ENCODE measurements at places on chromosomes 2 and 18.

- DNase-seq = no peak
Observed at GRCh38 chr2:120747281-120747680, 11.6 kb downstream of the GLI2 start.

DNA sequence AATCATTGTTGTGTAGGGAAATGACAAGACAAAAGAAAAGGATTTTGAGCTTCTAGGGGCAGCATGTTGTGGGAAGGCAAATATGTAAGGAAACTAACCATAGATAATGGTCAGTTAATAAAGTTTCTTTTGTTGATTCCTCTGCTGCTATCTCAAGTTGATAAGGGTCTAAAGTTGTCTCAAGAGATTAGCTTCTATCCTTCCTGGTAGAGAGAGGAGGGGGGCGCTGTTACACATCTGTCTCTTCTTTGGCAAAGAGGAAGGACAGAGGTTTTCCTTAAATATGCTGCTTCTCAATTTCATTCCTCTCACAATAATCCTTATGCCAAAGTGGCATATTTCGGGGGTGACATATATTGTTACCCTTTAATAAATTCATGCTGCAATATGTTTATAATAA lies 944.0 kb downstream of the DPP10 start:
- DNase-seq = no peak

GRCh38 chr2:73215254-73215653 lies 1.2 kb downstream of the SMYD5 start:
- DNase-seq = no peak

DNA sequence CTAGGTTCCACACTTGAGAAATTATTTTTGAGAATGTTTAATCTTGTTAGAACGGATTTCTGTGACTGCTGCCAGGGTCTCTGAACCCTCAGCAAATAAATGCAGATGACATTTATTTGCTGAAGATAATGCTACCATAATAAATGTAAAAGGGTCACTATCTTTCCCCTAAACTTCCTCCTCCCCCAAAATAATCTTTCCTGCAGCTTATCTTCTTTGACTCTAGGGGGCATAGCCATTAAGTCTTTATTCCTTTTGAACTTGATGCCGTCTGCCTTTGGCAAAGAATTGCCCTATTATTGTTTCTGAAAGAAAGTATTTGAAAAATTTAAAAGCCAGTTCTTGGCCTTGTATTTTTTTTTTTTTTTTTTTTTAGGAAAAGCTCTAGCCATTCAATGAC lies 63.6 kb upstream of the ACSL3 start:
- DNase-seq = no peak

DNA sequence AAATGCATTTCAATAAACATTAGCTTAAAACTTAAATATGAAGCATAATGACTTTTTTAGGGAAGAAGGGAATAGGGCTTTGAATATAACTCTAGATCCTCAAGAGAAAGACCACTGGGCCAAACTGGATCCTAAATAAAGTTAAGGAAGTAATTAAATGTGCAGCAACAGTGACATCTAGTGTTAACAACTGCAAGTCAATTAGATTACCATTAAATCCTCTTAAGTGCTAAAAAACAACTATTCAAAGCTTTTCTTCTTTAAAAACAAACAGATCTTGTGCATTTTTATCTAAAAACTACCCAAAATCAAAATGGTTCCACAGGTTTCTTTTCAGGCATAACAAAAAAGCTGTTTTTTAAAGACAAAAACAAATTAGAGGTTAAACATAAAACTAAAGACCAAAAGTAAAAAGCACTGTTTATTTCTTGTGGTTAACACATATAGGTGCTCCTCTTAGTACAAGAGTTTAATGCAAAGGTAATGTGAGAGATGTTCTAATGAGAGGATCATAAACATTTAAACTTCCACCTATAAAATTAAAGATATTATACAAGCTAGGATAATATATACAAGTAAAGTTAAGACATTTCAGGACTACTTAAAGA lies 111.4 kb downstream of the THADA start:
- DNase-seq = peak; percentile 75

DNA sequence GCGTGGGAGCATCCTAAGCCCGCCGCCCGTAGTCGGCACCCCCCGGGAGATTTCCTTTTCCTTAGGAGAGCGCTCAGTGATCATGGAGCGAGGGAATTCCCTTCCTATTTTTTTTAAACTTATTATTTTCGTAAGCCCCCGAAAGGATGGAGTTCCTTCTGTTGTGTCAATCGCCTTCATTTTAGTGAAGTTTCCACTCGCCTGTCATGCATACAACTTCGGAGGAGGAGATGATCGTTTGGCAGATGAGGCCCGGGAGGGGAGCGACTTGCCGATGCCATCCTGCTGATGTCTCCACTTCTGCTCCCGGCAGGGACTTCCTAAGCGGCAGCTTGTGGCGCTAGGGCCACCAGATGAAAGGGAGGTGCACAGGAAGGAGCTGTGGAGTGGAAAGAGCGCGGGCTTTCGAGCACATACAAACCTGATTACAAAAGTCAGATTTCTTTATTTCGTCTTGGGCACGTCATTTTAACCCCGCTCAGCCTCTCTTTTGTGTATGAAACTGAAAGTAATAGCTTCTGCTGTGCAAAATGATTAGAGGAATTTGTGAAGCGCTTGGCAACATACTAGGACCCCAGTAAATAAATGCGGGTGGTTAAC lies at the start of gene ADGRF3:
Gene ADGRF3 (minus strand): TSS at position 336 of the 600 bp plus-strand sequence. CDS start 555 bp downstream, outside the sequence.
- peak; percentile 63 for DNase-seq

DNA sequence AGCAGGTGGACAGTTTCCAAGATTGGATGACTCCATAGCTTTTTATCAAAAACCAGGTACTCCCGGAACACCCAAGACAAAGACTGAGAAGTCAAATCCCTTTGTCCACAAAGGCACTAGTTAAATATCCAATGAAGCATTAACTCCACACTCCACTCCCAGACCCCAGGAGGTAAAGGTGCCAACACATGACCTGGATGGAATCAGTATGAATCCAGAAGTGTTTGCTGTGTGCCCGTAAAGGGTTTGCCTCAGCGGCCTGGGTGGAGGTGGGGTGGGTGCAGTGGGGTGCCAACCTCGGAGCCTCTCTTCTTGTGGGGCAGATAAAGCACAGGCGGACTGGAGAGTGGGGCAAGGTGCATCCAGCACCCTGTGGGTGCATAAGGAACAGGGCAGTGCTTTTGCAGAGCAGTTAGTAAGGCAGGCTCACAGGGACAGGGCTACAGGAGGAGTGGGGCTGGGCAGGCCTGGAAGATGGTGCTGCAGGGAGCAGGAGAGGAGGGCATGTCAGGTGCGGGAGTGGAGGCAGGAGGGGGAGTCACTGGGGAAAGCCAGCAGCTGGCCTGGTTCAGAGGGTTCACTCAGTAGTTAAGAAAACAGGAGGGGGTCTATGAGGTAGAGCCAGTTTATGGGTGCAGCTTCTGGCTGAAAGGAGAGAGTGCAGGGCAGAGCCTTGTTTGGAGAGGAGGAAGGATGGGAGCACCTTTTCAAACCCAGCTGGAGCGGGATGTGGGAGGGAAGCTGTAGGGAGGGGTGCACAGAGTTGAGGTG lies 208.4 kb upstream of the SMAD2 start:
- no peak for DNase-seq

DNA sequence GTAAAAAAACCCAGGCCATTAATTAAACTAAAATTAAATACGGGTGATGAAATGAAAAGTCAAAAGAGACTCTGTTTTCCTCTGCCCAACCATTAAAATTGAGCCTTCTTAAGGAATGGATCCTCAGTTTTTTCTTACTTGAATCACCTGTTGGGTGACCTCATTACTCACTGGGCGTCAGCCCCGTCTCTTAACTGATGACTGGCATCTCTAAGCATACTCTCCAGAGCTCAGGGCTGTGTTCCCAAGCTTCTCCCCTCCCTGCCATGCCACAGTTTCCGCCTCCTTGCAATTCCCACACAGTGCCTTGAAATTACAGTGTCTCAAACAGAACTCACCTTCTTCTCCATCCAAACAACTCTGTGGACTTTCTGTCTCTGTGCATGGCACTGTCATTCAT lies 421.1 kb upstream of the CELF4 start:
- no peak for DNase-seq

GRCh38 chr18:9204659-9205058 lies 68.1 kb downstream of the ANKRD12 start:
- no peak for DNase-seq
